H1 (cell line): ENCODE measurements at places on chromosomes 11 and 22.

DNA sequence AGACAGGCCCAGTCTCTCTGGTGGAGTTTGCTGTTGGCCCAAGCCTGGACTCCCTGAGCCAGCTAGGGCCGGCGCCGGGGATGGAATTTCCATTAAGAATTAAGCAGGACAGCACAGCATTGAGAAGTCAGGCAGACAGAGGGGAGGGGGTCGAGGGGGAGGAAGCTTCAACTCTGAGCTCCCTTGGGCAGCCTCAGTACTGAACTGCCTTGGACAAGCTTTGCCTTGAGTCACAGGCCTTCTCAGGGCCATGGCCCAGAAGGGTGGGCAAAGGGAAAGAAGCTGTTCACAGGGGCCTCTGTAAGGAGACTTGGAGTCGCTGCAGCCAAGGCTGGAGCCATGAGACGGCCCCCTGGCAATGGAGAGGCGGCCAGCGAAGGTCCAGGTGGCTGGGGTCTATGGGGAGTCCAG, 2.6 kb upstream of the INSC start:
- peaks cover 17% of the 10 kb centered on the region for H3K27me3 ChIP-seq
- DNase-seq: no peak
- H3K27ac ChIP-seq: no peak overlapping the region

- H3K4me1 ChIP-seq: no peaks in the 10 kb centered on the region
- peak; percentile 20 for DNase-seq
- no peaks in the 10 kb centered on the region for H3K36me3 ChIP-seq
- no peak overlapping the region for H3K4me3 ChIP-seq
- no peak overlapping the region for H3K27ac ChIP-seq
- H3K27me3 ChIP-seq: 0 out of 2 replicates have a peak, but pooled peaks cover 3% of the 10 kb centered on the region
Observed at GRCh38 chr22:16956290-16956689, 51.7 kb downstream of the GAB4 start.

- no peaks in the 10 kb centered on the region for H3K27me3 ChIP-seq
- H3K36me3 ChIP-seq: no peaks in the 10 kb centered on the region
- H3K4me3 ChIP-seq: no peak overlapping the region
- peaks cover 6% of the 10 kb centered on the region for H3K4me1 ChIP-seq
Observed at GRCh38 chr11:20474176-20474881, 86.8 kb downstream of the PRMT3 start.

DNA sequence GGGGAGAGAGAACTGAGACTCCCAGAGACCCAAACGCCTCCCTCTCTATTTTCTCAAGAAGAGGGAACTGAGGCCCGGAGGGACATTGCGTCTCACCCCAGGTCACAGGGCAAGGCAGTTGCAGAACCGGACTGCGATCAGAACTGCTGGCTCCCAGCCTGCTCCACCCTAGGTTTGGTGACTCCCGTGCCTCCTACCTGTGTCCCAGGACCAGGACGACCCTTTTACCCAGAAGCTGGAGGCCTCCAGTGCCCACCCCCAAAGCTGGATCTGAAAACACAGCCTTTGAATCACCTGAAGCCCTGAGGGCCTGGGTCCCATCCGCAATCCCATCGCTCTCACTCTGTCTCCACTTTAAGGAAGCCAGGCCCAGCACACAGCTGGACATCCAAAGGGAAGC, 1.4 kb downstream of the GSTT4 start:
- H3K27ac ChIP-seq: no peak overlapping the region
- H3K36me3 ChIP-seq: no peaks in the 10 kb centered on the region
- H3K4me3 ChIP-seq: no peak overlapping the region
- DNase-seq: no peak

DNA sequence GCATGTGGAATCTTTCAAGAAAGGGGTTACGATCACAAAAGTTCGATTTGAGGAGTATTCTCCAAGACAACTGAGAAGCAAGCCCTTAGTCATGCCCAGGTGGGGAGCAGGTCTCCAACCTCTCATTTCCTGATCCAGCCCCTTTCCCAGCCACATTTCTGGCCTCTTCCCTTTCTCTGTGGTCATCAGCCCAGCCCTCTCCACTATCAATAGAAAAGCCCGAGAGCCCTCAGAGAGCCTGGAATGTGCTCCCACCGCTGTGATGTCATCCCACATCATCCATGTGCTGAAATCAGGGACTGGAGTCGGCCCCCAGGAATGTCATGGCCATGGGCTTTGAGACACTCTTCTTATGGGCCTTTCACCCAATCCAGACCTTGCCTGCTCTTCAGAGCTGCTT, 62.6 kb downstream of the KCNJ1 start:
- H3K27me3 ChIP-seq: no peaks in the 10 kb centered on the region
- no peak for DNase-seq
- no peaks in the 10 kb centered on the region for H3K36me3 ChIP-seq
- no peak overlapping the region for H3K4me3 ChIP-seq

GRCh38 chr11:117097389-117098268, 599 bp downstream of the SIK3 start:
- H3K27ac ChIP-seq: peak overlapping the region; percentile 94
- H3K4me3 ChIP-seq: peak overlapping the region; percentile 82
- no peaks in the 10 kb centered on the region for H3K36me3 ChIP-seq
- peaks cover 12% of the 10 kb centered on the region for H3K4me1 ChIP-seq
- peak; percentile 74 for DNase-seq

- H3K27me3 ChIP-seq: no peaks in the 10 kb centered on the region
- no peak for DNase-seq
- H3K36me3 ChIP-seq: peaks cover 95% of the 10 kb centered on the region
- H3K27ac ChIP-seq: no peak overlapping the region; the same call in 1 of the 2 replicates
Observed at GRCh38 chr22:38490475-38490874, 15.6 kb downstream of the DDX17 start.

DNA sequence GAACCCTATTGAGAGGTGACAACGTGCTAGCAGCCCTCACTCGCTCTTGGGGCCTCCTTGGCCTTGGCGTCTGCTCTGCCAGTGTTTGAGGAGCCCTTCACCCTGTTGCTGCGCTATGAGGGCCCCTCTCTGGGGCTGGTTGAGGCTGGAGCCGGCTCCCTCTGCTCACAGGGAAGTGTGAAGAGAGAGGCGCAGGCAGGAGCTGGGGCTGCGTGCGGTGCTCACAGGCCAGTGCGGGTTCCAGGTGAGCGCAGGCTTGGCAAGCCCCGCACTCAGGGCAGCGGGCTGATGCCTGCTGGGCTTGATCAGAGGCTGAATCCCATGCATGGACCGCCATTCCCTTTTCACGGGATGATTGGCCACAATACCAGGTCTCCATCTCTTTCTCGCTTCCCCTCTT, 90.7 kb downstream of the DLG2 start:
- H3K4me3 ChIP-seq: no peak overlapping the region
- no peak for DNase-seq
- H3K36me3 ChIP-seq: no peaks in the 10 kb centered on the region; the same call in 1 of the 2 replicates
- H3K27ac ChIP-seq: no peak overlapping the region
- H3K4me1 ChIP-seq: peaks cover 9% of the 10 kb centered on the region

DNA sequence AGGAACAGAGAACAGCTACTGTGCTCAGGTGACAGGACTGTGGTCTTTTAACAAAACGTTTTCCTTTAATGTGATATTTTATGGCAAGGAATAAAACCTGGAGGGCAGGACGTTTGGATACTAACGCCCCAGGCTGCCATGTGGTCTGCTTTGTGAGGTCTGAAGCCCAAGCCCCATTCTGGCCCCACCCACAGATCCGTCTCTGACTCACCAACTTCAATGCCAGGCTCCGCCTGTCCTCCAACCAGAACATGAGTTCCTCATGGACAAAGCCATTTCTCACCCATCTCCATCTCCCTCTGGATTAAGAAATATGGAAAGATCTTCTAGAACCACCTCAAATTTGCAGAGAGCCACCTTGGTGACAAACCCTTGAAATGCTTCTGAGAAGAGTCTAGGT, 148.8 kb downstream of the CRYBB2 start:
- H3K4me1 ChIP-seq: peaks cover 4% of the 10 kb centered on the region
- no peaks in the 10 kb centered on the region for H3K36me3 ChIP-seq
- H3K27me3 ChIP-seq: no peaks in the 10 kb centered on the region
- H3K4me3 ChIP-seq: no peak overlapping the region

DNA sequence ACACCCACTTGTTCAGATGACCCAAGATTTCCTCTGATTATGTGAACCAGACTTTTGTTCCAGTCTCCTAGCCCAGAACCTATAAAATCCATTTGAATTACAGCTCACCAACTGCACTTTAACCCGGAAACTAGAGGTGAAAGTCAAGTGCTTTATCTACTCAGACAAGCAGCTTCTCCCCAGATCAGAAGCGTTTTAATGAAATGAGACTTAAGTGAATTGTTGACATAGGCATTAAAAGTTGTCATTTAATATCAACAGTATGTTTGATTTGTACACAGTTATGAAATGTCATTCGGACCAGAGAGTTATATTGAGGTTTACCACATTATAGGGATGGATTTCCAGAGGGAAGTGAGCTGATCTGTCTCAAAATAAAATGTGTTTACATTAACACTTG, 52.0 kb downstream of the CADM1 start:
- no peak overlapping the region for H3K27ac ChIP-seq
- DNase-seq: no peak
- H3K4me1 ChIP-seq: peaks cover 9% of the 10 kb centered on the region
- no peaks in the 10 kb centered on the region for H3K27me3 ChIP-seq
- no peak overlapping the region for H3K4me3 ChIP-seq

- no peaks in the 10 kb centered on the region for H3K4me1 ChIP-seq
- no peak overlapping the region for H3K4me3 ChIP-seq
- no peak overlapping the region for H3K27ac ChIP-seq
- H3K27me3 ChIP-seq: no peaks in the 10 kb centered on the region
- H3K36me3 ChIP-seq: no peaks in the 10 kb centered on the region
Observed at GRCh38 chr11:115871161-115871760, 367.0 kb upstream of the CADM1 start.

- H3K27ac ChIP-seq: no peak overlapping the region; the same call in 1 of the 2 replicates
- peaks cover 44% of the 10 kb centered on the region for H3K4me1 ChIP-seq
- DNase-seq: no peak
- no peaks in the 10 kb centered on the region for H3K27me3 ChIP-seq
- H3K4me3 ChIP-seq: peak overlapping the region; percentile 66
Observed at GRCh38 chr11:20021771-20022362, 138.4 kb downstream of the DBX1 start.

- H3K36me3 ChIP-seq: no peaks in the 10 kb centered on the region
- H3K4me3 ChIP-seq: no peak overlapping the region
- H3K27ac ChIP-seq: no peak overlapping the region
- DNase-seq: no peak
- H3K27me3 ChIP-seq: no peaks in the 10 kb centered on the region
Observed at GRCh38 chr11:35822815-35823495, 120.9 kb upstream of the LDLRAD3 start.

DNA sequence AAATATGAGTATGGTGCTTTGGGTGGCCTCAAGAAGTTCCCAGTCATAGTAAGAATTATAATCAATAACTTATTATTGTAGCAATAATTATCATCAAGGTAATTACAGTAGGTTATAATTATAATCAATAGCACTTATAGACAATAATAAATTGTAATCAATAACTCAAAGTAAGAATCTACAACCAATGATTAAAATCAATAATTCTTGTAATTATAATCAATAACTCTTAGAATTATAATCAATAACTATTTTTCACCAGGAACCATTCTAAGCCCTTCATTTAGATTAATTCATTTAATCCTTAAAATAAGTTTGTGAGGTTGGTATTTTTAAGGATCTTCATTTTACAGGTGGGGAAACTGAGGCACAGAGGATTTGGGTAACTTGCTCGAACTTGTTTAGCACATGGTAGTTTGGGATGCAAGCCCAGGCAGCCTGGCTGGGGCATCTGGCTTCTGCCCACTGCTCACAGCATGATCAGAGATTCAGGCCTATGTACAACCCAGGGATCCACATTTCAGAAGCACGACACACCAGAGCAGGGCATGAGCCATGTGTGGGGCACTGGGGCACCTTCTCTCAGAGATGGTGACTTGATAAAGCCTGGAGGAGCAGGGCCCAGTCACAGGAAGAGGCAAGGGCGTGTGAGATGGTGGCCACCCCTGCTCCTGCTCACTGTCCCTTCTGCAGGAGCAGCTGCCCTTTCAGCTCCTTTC, 46.6 kb downstream of the SLC1A2 start:
- no peaks in the 10 kb centered on the region for H3K4me1 ChIP-seq
- no peak overlapping the region for H3K27ac ChIP-seq
- H3K4me3 ChIP-seq: no peak overlapping the region
- no peaks in the 10 kb centered on the region for H3K27me3 ChIP-seq
- no peak for DNase-seq

DNA sequence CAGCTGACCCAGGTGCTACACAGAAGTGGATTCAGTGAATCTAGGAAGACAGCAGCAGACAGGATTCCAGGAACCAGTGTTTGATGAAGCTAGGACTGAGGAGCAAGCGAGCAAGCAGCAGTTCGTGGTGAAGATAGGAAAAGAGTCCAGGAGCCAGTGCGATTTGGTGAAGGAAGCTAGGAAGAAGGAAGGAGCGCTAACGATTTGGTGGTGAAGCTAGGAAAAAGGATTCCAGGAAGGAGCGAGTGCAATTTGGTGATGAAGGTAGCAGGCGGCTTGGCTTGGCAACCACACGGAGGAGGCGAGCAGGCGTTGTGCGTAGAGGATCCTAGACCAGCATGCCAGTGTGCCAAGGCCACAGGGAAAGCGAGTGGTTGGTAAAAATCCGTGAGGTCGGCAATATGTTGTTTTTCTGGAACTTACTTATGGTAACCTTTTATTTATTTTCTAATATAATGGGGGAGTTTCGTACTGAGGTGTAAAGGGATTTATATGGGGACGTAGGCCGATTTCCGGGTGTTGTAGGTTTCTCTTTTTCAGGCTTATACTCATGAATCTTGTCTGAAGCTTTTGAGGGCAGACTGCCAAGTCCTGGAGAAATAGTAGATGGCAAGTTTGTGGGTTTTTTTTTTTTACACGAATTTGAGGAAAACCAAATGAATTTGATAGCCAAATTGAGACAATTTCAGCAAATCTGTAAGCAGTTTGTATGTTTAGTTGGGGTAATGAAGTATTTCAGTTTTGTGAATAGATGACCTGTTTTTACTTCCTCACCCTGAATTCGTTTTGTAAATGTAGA, 1.7 kb downstream of the MALAT1 start:
- H3K27ac ChIP-seq: peak overlapping the region; percentile 55
- DNase-seq: no peak
- no peaks in the 10 kb centered on the region for H3K27me3 ChIP-seq
- peak overlapping the region; percentile 100 for H3K4me3 ChIP-seq
- peaks cover 8% of the 10 kb centered on the region for H3K4me1 ChIP-seq
- H3K36me3 ChIP-seq: peaks cover 49% of the 10 kb centered on the region

GRCh38 chr11:120633616-120634393, 122.3 kb downstream of the GRIK4 start:
- H3K27ac ChIP-seq: no peak overlapping the region
- H3K36me3 ChIP-seq: no peaks in the 10 kb centered on the region
- DNase-seq: no peak
- 0 out of 2 replicates have a peak, but pooled peaks cover 4% of the 10 kb centered on the region for H3K4me1 ChIP-seq

GRCh38 chr11:17588166-17588565, 41.1 kb downstream of the OTOG start:
- H3K4me1 ChIP-seq: no peaks in the 10 kb centered on the region
- H3K4me3 ChIP-seq: no peak overlapping the region
- H3K27me3 ChIP-seq: no peaks in the 10 kb centered on the region

GRCh38 chr11:107683807-107684206, 28.0 kb downstream of the SLN start:
- no peaks in the 10 kb centered on the region for H3K4me1 ChIP-seq
- no peaks in the 10 kb centered on the region for H3K36me3 ChIP-seq
- H3K27me3 ChIP-seq: no peaks in the 10 kb centered on the region
- DNase-seq: no peak
- no peak overlapping the region for H3K27ac ChIP-seq
- H3K4me3 ChIP-seq: no peak overlapping the region
